ENCODE measurements at places on chromosomes 16 and 17. TPM values are rescaled to one million over a fixed set of nuclear protein-coding genes. Genes with fewer than 3 reads are reported as not detected.

The DHRS7C gene
- total RNA-seq, result not detected

The KRTAP9-4 gene
- not detected for total RNA-seq

The TXNL4B gene
- total RNA-seq, result 21.3 TPM

The NPIPB12 gene
- total RNA-seq, result 38.1 TPM

The ACSM3 gene
- total RNA-seq, result 4.3 TPM

The ADAD2 gene
- not detected for total RNA-seq

The PRAC2 gene
- not detected for total RNA-seq

The SNX20 gene
- not detected for total RNA-seq

The ST6GALNAC2 gene
- 0.23 TPM for total RNA-seq

The C16orf92 gene
- total RNA-seq, result not detected

The HLF gene
- 0.23 TPM for total RNA-seq

Data from A549 treated with Mapracorat at 1 μM for 4 hours (cell line).